ENCODE measurements at places on chromosomes 11 and 22.

DNA sequence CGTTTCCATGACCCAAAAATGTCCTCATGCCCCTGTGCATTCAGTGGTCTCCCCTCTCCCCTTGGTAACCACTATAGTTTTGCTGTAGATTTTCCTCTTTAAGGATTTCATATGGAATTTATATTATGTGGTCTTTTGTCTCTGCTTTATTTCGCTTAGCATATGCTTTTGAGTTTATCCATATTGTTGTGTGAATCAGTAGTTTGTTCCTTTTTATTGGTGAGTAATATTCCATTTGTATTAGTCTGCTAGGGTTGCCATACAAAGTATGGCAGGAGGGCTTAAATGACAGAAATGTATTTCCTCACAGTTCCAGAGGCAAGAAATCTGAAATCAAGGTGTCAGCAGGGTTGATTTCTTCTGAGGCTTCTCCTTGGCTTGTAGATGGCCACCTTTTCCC is 3.5 kb downstream of the ZNF74 start:
- no peak for ATAC-seq

GRCh38 chr22:30984317-30984716 is 15.3 kb downstream of the TUG1 start:
- no peak for ATAC-seq

GRCh38 chr11:119346605-119347004 is at the start of gene MFRP:
Gene MFRP (minus strand): TSS chr11:119346705. CDS start chr11:119346513, 192 bp downstream.
- no peak for ATAC-seq

DNA sequence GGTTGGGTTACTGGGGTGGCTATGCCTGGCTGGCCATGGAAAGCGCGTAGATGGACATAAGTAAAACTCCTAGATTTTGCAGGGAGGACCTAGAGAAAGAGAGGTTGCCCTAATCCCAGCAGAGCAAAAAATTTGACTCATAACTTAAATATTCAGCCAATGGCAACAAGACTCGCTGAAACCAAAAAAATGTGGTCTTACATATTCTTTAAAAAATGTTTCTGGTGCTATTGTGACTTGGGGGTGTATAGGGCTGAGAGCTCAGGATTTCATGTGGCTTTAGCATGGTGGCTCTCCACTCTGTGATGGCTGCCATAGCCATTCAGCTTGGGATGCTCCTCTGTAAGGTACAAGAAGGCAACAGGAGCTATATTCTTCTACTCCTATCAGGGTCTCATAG is 27.2 kb upstream of the PDGFD start:
- peak; percentile 28 for ATAC-seq

GRCh38 chr11:57223601-57224000 is 13.4 kb downstream of the APLNR start:
- no peak for ATAC-seq

DNA sequence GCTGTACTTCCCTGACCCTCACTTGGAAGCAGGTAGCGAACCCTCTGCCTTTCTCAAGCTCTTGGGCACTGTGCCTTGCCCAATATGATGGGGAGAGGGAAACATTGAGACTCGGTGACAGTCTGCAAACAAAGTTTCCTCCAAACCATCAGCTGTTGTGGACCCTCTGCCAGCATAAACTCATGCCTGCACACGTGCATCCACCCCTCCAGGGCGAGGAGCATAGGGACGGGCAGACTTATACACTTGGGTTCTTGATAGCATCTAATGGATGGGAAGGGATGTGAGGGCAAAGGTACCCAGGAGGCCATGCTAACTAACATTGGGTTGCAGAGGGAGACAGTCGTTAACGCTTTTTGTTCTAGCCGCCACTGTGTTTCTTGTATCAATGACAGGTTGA is 8.2 kb upstream of the MAPK8IP1 start:
- no peak for ATAC-seq

DNA sequence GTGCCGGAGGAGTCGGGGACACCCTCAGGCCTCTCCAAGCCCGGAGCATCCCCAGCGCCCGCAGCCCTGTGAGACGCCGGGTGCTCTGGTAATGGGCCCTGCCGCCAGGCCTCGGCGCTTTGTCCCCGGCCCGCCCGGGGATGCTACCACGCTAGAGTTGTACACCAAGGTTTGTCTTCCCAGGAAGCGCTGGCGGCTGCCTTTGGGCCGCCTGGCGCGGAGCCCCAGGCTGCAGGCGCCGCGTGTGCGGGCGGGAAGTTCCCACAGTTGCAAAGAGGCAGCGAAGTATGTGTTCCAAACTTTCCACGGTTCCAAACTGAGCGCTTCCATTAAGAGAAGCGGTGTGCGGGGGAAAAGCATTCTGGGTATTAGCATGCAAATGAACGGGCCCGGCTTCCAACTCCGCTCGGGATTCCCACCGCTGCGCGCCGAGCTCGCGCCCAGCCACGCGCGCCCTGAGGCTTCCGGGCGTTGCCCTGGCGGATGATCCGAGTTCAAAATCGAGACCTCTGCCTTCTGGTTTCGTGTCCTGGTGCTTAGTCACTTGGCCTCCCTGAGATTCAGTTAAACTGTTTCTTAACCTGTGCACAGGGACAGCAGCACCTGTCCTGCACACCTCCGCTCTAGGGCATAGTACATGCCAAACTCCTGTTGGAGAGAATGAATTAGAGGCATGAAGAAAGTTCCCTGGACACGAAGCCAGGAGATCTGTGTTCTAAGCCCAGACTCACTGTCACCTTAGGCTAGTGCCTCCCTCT is 1.3 kb upstream of the PATZ1 start:
- ATAC-seq, result peak; percentile 59

DNA sequence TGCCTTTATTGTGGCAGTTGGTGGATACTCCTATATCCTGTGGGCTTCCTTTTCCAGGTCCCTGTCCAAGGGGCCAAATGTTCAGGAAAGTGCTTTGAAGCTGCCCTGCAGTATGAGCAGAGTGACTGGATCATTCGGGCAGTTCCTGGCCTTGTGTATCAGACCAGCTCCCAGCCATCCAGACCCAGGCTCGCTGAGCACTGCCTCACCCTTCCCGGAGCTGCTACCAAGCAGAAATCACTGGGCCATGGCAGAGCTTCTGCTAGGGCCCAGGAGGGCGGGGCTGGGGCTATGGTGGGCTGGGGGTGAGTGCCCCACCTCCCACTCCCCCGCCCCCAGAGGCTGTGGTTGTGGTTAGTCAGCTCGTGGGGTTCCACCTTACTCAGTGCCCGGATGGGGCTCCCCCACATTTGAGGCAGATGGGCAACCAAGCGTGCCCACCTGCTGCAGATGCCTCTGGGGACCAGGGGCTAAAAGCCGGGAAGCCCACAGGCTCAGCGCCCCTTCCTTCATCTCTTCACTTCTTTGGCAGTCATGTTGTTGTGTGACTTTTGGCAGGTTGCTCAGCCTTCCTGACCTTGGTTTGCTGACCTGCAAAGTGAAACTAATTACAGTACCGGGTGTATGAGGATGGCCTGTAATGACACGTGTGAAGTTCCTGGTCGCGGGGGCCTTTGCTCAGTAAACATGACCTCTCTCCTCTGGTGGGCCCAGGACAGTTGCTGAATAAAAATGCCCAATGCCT is 2.1 kb upstream of the LRRC32 start:
- no peak for ATAC-seq

DNA sequence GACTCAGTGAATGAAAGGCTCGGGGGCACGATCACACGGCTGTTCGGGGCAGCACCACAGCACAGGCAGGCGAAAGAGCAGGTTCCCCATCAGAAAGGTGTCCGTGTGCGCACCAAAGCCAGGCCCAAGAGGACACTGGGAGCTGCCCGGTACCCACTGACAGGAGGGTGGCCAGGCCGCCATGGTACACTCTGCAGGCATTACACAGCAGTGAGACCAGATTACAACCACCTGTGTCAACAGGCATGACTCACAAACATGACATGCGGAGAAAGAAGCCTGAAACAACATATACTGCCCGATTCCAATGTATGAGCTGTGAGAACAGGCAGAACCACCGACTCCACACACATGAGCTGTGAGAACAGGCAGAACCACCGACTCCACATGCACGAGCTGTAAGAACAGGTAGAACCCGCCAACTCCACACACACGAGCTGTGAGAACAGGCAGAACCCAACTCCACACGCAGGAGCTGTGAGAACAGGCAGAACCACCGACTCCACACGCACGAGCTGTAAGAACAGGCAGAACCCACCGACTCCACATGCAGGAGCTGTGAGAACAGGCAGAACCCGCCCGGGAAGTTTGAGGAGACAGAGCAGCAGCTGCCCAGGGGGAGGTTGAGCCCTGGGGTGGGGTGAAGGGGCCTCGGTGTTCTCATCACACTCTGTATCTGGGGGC is 32.6 kb downstream of the KIAA0930 start:
- ATAC-seq, result no peak

DNA sequence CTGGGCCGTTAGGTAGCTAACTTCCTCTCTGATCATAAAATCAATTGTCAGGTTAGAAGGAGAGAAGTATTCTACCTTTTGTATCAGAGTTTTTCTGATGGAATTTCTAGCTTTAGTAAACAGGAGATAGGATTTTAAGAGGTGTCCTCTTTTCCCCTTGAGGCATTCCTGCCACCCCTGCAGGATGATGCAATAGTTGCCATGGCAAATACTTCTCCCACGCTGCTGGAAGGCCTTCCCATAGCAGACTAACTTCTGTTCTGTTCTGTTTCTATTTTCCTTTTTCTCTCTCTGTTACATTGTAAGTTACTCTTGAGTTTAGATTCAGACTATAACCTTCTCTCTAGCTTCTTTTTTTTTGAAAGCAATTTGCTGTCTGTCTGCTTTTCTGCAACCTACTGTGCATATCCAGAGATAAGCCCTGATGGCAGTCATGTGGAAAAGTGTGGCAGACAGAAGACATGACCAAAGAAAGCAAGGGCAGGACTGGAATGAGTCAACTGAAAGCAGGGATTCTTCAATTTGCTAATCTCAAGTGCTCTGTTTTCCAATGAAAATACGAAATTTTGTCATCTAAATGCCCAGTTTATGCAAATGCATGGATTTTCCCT is 679.1 kb downstream of the DLG2 start:
- no peak for ATAC-seq

GRCh38 chr11:12052676-12053605 is 44.5 kb upstream of the DKK3 start:
- ATAC-seq, result no peak

- ATAC-seq, result no peak
Measured at GRCh38 chr11:121886996-121887395, 229.0 kb downstream of the BLID start.

DNA sequence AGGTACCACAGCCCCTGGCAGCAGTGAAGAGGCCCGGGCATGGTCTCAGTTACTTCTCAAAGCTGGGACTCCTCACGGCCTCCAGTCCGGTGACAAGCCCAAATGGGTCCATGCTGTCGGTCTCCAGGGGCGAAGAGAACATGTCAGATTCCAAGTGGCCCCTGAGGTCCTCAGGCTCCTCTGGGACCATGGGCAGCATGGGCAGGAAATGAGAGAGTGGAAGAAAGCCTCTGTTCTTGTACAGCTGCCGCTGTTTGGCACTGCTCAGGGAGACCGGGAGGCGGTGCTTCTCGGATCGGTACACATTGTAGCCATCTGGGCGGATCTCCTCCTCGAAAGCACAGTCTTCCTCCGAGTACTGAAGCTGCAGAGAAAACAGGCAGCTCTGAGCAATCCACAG is 4.6 kb downstream of the FGF19 start:
- no peak for ATAC-seq

DNA sequence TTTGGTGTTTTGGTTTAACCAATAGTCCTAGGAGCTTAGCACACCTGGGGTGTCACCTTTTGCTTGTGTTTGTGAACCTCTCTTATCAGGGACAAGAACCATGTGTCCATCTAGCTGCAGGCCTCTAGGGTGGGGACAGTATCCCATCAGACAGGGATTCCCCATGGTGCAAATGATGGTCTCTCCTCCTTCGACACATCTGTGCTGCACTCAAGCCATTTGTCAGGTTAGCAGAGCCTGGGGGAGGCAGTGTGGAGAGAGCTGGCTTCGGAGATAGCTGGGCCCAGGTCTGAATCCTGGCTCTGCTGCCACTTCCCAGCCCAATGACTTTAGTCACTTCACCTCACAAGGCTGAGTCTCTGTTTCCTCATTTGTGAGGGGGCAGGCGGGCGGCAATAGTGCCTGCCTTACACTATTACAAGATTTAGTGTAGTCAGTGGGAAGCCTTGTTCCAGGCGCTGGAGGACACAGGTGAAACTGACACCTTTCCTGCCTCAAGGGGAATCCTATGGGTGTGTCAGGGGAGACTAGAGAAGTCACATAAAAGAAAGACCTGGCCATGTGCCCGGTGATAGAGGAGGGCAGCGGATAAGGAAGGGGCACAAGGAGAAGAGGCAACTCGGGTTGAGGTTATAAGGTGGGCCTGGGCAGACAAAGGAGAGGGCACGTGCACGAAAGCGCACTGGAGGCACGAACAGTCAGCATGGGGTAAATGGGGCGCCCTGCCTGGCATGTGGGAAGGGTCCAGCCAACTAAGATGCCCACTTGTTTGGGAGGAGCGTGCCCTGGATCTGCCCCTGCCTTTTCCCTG is 12.6 kb downstream of the KLHL35 start:
- no peak for ATAC-seq

DNA sequence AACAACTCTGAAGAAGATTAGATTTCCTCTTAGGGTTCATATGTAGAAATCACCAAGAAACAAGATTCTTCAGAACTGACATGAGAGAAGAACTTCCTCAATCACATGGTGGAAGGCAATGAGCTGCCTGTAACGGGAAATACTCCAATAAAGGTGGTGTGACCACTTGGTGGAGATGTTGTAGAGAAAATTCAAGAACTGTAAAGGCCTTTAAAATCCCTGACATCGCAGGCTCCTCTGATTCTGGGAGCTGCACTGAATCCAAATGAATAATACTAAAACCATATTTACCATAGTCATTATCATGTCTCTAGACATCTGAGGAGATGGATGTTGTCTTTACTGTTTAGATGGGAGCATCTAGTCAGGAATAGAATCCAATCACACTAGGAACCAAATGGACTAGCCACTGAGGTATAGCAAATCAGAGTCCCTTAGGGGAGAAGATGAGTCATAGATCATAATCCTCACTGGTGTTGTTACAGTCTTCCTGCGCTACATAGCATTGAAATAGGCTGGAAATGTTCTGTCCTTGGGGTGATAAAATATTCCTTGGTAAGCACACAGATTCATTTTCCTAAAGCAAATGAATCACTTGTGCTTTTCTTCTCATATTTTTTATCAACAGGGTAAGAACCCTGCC is 321.6 kb upstream of the TENM4 start:
- ATAC-seq, result no peak

DNA sequence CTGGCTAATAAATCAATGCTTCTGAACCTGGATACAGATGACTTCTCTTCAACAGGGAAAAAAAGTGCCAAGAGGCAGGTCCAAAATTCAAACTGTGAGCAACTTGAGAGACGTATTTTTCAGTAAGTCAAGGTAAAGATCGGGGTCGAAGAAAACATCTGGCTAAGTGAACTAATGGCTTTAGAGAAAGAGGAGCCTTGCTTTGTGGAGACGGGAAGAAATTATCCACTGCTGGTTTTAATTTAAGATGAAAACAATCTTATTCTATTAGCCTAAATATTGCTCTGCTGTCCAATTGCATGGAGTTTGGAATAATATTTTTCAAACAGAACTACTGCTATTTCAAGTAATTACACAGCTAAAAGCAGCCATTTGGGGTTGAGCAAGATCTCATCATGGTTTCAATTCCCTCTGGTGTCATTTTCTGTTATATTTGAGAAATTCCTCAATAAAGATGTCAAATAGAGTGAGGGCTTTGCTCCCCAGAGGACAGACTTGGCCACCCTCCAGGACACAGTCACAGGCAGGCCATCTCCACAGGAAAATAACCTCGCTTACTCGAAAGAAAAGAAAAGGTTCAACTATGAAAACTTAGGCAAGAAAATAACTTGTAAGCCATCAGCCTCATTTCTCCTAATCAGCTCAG is 29.8 kb downstream of the SCUBE1 start:
- no peak for ATAC-seq

Data from SK-N-SH treated with all-trans-retinoic acid at 6 μM for 48 hours (cell line).